Renal cortex interstitium (tissue), 15 donors: ENCODE measurements at places on chromosomes 3 and 15.

DNA sequence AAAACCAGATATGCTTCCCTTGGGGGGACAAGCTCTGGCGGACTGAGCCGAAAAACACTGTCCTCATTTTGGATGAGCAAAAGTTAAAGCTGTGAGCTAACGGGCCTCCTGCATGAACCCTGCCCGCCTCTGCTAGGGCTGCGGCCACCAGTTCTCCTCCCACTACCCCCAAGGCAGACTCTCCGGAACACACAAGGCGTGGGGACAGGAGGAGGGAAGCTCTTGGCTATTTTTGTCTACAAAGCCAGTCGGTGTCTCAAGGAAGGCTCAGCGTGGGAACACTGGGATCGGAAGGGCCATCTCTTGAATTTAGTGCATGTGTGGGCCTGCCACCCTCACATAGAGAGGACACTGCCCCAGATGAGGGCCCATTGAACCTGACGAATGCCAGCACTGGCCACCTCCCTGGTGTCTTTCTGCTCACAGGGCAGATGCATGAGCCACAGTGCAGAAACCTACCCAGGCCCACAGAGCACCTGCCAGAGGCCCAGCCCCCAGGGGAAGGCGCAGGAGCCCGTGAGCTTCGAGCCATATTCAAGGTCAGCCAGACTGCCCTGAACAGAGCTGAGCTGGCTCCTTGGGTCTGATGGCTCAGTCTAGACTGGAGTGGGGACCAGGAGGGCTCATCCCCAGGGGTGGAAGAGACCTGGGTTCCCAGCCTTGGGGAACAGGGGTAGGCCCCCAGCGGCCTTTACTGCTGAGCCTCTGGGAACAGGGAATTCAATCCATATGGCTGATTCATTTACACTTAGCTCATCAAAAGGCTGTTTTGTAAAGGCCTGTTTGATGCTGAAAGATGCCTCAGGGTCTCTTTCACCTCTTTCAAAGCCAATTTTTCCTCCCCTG is 38.3 kb downstream of the HCN4 start:
- DNase-seq: no peak

GRCh38 chr3:50532062-50532705 is 28.8 kb upstream of the CACNA2D2 start:
- DNase-seq: no peak

- no peak for DNase-seq
Observed at GRCh38 chr15:93707751-93708150, 523.6 kb upstream of the MCTP2 start.

- DNase-seq: no peak
Observed at GRCh38 chr3:56864090-56864489, 62.3 kb upstream of the ARHGEF3 start.

DNA sequence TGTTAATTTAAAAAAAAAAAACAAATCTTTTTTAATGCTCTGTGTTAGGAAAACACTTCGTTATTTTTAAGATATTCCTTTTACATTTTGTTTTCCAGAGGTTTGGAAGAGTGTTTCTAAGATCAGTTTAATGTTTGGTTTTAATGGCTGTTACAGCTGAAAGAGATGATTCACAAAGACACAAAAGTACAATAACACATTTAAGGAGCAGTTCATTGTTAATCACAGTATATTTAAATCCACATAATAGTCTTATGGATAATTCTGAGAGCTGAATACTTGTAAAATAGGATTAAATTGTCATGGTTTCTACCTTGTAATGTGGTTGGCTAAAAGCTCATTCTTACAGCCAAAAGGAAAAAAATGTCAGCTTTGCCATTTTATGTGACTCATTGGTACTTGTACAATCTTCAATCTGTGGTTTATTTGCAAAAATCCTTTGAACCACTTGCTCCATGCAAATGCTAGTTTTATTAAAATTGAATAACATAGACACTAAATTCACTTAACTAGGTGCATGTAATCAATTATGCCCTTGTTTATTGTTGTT is 426.4 kb downstream of the NLGN1 start:
- no peak for DNase-seq

GRCh38 chr3:126912027-126912422 is 70.9 kb upstream of the PLXNA1 start:
- no peak for DNase-seq

DNA sequence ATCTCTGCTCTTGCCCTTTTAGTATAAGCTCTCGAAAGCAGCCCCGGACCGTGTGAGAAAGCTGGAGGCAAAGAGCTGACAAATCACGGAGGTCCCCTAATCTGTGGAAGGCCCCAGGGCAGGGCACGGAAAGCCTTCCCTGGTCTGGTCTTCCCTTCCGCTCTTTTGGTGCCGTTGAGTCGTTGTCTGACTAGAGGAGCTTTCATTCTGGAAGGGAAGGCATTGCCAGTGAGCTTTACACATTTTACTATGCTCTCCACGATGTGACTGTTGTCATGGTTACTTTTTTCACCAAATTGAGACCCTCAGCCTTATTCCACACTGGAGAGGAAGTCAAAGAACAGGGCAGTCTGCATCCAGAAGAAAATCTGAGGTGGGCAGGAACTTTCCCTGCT is 71.7 kb downstream of the CYP19A1 start:
- no peak for DNase-seq

DNA sequence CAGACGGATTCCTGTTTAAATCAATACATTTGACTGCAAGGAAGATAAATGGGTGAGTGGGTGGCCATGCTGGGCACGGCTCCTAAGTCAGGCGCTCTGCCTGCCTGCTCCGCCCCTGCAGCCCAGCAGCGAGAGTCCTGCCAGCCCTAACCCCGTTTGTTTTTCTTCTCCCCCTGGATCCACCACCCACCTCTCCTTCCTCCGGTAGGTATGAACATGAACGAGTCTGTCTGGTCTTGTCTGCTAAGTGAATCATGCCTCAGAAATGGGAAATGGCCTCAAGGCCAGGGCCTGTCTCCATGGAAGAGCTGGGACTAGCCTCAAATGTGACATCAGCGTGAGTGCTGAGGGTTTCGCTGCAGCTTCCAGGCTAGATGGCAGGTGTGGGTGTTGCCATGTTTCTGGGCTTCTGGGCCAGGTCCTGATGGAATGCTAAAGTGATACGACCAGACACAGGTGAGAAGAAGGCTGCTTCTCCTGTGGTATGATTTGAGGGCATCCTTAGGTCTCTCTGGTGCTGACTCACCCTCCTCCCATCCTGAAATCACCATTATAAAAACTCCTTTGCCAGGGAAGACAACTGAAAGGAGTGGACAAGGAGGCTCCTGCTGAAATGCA is 5.6 kb upstream of the FEM1B start:
- no peak for DNase-seq

- no peak for DNase-seq
Observed at GRCh38 chr3:143769616-143770015, 78.7 kb downstream of the SLC9A9 start.

DNA sequence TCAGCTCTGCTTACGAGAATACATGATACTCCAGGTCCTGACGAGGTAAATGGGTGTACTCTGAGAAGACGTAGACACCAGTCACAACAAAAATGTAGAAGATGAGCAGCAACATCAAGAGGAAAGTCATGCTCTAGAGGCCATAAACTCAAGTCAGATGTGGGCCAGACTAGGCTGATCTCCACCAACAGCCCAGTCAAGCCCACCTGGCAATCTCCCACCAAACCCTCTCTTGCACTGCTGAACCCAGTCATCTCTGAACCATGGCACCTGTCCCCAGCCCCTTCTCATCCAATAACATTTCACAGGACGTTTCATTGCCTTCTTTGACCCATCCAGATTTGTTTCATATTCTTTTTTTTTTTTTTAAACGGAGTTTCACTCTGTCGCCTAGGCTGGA is 10.8 kb upstream of the PDIA3 start:
- DNase-seq: no peak

GRCh38 chr3:151120409-151120808 is 34.9 kb downstream of the MED12L start:
- no peak for DNase-seq

- DNase-seq: no peak
Observed at GRCh38 chr15:77456746-77457145, 36.1 kb downstream of the HMG20A start.

DNA sequence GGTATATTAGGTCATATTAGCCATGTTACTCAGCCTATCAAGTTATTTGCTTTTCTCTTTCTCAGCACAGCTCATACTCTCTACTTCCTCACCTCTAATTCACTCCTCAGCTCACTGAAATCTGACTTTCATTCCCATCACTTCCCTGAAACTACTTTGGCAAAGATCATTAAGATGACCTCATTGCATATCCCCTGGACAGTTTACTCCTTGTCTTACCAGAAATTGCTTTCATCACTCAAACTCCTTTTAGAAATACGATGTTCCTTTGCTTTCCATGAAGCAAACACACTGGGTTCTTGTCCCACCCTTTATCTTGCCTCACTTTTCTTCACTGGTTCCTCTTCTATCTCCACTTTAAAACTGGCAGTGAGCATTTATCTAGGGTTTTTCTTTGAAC is 354.4 kb downstream of the TUSC7 start:
- no peak for DNase-seq
